Germinal center (tissue), 1 donor: ENCODE measurements at places on chromosomes 7 and 10.
A peak's percentile ranks its signal among the peaks of the same experiment; 100 is the strongest.

DNA sequence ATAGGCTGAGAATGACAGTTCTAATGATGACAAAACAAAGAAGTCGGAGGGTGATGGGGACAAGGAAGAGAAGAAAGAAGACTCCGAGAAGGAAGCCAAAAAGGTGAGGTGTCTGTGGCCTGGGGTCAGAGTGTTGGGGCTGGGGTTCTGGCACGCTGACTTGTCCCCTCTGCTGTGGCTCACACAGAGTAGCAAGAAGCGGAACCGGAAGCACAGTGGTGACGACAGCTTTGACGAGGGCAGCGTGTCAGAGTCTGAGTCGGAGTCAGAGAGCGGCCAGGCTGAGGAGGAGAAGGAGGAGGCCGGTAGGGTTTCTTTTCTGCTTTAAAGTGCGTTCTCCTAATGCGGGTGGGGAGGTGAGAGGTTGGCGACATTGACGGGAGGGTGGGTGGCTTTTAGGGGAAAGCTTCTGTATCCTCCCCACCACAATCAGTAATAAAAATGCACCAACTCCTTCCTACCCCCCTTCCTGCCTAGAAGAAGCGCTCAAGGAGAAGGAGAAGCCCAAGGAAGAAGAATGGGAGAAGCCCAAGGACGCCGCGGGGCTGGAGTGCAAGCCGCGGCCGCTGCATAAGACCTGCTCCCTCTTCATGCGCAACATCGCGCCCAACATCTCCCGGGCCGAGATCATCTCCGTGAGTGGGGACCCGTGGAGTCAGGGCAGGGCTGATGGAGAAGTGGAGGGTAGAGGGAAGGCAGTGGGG lies 4.6 kb downstream of the UFSP1 start:
- no peak for DNase-seq

DNA sequence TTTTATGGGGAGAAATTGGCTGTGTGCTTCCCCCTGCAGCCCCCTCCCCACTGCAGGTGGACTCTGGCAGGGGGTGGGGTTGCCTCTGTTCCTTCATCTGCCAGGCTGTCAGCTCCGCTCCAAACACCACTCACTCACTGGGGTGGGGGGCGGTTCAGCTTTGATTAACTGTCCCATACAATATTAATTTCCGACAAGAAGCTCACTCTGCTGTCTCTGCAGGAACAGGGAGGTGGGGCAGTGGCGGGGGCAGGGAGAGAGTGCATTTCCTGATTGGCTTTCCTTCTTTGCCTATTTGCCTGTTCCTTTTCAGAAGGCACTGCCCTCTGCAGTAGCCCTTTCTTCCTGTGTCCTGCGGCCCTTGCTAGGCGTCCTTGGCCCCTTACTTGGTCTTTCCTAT lies 500.8 kb downstream of the PLXNA4 start:
- DNase-seq = no peak

DNA sequence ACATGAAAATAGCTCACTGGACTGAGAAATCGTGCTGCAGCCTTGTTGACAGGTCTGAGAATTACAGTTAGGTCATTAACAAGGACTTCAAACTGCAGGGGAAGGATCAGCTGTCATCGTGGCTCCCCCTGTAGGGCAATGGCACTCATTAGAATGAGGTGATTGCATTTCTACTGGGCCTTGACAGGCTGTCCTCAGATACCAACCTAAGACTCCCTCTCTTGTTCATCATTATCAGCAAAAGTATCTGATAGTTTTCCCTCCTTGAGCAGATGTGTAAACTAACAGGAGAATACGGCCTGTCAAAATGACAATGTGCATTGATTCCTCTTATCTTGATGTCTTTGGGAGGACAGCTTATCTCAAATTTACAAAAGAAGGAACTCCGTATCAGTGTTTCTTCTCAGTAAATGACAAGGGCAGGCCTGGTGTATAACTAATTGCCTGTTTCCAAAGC lies 648.5 kb upstream of the LRRN3 start:
- no peak for DNase-seq

- DNase-seq = peak; percentile 46
Observed at GRCh38 chr7:66043681-66044497, 31.7 kb upstream of the ASL start.

GRCh38 chr10:112352044-112352443 lies 21.9 kb upstream of the ACSL5 start:
- DNase-seq = no peak

DNA sequence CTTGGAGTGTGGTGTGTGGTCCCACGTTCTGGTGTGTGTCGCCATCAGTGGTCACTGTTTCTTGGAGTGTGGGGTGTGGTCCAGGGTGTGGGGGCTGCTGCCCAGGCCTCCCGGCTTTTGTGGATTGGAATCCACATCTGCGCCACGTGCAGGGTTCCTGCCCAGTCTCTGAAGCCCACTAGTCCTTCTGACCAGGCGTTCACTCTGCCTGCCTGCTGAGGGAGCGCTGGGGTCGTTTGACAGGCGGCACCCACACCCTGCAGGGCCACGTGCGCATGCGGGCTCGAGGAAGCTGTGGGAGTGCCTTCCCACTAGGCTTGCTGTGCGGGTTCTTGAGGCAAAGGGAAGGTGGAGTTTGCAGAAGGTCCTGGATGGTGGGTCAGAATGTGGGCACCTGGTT lies 51.4 kb downstream of the INPP5A start:
- DNase-seq = no peak

DNA sequence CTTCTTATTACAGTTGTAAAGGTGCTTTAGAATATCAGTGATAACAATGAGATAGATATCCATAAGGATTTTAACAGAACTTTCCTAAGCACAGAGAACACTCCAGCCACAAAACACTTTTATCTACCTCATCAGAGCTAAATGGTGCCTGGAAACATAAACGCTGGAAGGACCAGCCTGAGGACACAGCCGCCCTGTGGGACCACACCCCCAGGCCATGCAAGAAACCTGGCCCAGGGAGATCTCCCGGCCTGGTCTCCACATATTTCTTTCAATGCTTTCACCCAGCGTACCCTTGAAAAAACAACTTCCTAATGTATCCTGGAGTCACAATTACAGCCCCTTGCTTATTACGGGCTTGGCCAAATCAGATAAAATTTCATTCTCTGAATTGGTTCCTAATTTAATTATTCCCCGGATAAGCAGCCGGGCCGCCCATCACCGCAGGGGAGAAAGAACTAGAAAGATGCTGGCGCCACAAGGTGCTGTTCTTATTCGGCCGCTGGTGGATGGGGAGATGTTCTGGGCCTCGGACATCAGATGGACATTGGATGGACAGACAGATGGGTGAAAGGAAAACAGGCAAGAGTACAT lies 11.8 kb downstream of the CHST15 start:
- no peak for DNase-seq

DNA sequence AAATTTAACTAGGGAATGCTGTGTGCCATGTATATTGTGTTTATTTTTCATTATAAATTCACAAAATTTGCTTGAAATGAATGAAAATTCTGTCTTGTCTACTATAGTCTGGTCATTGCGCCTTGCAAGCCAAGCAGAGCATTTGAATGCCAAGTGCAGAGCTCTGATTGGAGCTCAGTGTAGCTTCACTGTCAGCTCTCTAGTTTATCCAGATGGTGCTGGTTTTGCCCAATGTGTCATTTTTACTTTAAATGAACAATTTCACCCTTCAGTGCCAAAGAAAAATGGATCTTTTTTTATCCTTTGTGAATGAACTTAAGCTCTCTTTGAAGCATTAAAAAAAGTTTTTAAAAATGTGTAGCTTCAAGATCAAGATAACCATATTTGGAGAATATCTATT lies 225.6 kb upstream of the CACNA2D1 start:
- DNase-seq = no peak

DNA sequence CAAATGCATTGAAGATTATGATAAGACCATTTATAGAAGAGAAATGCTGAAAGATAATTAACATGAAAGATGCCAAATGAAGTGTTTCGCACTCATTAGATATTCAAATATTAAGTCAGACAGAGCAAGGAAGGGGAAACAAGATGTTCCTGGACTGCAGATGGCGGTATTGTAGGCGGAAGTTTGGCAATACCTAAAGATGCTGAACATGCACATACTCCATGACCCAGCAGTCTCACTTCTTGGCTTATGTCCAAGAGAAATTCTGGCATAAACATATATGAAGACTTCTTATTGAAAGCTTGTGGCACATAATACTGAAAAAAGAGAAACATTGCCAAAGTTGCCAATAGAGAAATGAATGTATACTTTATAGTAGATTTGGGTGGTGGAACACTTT lies 325.4 kb upstream of the SEMA3C start:
- no peak for DNase-seq

DNA sequence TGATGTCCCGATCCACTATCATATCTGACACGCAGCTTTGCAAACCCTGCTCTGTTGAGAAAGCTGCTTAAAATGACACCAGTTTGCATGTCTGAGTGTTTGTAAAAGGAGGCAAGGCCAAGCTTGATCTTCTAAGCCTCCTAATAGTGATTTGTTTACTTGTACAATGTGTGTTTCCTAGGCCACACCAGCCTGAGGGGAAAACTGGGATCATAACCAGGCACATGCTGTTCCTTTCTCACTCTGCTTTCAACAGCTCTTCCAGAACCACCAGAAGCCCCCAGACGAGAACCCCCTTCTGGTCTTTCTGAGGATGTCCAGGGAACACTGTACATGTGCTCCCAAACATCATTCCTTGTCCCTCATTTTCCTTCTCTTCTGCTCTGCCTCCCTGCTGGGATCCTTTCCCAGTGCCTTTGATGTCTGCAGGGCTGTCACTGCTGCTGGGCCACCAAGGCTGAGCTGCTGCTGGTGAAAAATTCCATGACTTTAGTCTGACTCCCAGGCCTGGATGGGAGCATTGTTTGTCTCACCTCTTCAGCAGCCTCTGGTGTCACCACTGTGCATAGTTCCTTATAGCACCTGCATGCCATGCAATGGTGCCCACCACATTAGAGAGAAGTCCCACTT lies 4.0 kb upstream of the LGI1 start:
- DNase-seq = no peak

- DNase-seq = no peak
Observed at GRCh38 chr7:56124981-56125380, 8.8 kb upstream of the NUPR2 start.

DNA sequence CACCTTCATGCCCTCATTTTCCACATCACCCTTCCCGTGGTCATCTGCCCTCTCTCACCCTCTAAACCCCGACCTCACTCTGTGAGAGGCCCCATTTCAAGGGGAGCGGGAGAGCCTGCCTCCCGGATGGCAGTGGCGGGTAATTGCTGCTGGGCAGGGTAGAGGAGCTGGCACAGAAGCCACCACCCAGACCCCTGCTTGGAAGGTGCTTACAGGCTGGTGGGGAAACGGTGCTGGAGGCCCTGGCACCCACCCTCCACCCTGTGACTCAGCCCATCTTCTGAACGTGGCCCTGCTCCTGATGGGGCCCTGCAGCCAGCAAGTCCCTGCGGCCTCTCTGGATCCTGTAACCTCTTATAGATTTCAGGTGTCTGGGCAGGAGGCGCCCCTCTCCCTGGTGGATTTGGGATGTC lies 10.6 kb upstream of the PWWP2B start:
- DNase-seq = no peak

DNA sequence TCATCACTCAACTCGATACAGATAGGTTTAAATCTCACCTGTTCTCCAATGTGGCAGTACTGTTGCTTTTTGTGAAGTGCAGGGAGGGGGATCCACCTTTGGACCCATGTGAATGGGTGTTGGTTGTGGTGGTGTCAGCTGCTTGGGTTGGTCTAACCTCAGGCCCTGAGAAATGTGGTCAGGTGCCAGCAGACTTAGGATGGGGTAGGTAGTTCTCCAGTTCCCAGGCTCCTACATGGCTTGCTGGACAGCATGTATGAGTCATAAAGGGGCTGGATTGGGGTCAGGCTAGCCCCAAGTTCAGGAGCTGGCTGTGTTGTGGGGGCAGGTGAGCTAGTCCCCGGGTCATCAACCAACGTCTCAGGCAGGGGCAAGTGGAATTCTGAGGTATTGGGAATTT lies 472.6 kb upstream of the CNTNAP2 start:
- no peak for DNase-seq

DNA sequence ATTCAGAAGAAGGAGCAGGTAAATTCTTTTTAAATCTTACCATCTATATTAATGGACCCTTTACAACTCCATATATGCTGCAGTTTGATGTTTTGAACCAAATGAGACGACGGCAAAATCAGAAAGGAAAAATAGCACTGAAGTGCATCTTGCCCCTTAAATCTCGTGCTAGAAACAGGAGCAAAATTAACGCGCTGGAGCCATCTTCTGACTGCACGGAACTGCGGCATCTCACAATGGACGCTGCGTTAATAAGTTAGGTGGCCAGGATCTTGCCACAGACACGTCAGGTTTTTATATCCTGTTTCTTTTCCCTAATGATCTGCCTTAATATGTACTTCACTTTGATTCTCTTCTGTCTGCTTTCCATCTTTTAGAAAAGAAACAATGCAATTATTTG lies 354.5 kb downstream of the TFEC start:
- DNase-seq = no peak

- DNase-seq = no peak
Observed at GRCh38 chr7:111290982-111291381, 200.1 kb downstream of the LRRN3 start.

GRCh38 chr7:81606078-81606863 lies 163.6 kb downstream of the HGF start:
- no peak for DNase-seq

GRCh38 chr10:103818105-103818504 lies 37.3 kb downstream of the SH3PXD2A start:
- DNase-seq = no peak

DNA sequence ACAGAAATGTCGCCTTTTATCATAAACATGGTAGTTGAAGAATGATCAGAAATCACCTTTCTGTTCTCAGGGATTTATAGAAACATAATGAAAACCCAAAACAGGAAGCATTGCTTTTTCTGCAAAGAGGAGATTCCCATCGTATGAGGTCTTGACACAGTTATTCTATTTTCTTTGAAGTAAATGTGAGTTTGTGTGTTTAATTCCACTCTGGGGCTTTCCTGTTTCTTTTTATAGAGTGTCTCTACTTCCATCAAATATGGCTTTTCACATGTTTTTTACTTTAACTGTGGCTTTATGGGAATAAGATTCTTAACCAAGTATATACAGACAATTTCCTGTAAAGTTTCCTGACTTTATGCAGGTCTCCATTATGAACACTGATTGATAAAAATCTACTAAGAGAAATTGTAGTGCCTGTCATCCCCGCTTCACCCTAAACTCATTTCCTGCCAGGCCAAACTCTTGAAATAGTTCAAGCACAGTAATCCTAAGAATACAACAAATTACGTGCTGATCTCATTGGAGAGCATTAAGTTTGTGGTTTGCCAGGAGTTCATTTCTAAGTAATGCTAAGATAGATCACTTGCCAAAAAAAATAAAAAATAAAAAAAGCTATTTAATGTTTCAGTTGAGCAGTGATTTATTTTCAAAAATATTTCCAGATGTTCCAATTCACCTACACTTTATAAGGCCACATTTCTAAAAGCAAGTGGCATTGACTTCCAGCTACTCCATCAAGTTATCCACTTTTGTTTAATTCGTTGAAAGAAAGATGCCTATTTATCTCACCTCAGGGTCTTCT lies 52.2 kb upstream of the SEC61G start:
- no peak for DNase-seq

- DNase-seq = no peak
Observed at GRCh38 chr10:49149881-49150280, 16.1 kb upstream of the FAM170B start.

DNA sequence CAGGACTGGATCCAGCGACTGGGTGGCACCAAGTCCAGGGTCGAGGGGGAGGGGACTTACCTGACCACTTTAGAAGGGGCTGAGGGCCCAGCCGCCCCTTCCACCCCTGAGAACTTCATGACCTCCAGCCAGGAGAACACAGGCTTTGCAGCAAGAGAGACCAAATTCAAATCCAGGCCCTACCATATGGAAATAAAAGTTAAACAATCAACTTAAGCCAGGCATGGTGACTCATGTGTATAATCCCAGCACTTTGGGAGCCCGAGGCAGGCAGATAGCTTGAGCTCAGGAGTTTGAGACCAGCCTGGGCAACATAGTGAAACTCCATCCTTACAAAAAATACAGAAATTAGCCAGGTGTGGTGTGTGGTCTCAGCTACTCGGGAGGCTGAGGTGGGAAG lies 61.9 kb downstream of the COL13A1 start:
- no peak for DNase-seq
